ENCODE measurements at places on chromosomes 4 and X.

DNA sequence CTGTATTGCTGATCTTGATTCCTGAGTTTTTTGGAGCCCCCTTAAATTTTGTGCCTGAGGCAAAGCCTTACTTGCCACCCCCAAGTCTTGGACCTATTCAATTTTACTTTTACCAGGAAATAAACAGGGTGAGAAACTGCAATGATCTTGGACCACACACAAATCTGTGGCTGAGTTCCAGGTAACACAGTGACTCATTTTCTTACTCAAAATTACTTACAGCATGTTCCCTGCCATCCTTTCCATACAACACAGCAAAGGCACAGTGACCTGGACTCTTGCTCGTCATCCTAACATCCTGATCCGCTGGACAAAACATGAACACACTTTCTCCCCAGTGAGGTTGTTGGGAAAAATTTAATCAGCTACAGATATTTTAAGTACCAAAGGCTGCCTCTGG lies 60.7 kb upstream of the S100G start:
- no peak for DNase-seq

- no peak for DNase-seq
Measured at GRCh38 chr4:87270825-87271224, 50.4 kb upstream of the KLHL8 start.

GRCh38 chrX:72245461-72246089 lies 6.7 kb upstream of the ERCC6L start:
- no peak for DNase-seq

DNA sequence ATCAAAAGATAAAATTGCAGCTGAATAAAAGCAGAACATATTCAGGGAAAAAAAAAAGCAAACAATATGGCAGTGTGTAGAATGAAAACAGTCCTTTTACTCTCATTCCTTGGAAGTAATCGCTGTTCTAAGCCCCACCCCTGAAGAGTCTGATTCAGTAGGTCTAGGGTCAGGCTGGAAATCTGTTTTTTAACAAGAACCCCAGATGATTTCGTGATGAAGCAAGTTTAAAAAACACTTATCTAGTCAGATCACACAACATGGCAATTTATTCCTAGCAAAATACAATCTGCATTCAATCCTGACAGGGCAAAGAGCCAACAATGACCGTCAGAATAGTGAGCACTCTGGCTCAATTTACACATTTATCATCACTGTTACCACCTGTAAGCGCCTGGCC lies 16.1 kb downstream of the FAM120C start:
- DNase-seq = no peak

GRCh38 chrX:142831961-142832530 lies 193.7 kb upstream of the SPANXN4 start:
- no peak for DNase-seq

- peak; percentile 1 for DNase-seq
Measured at GRCh38 chrX:120791013-120791643, 84.5 kb downstream of the CT47B1 start.

- DNase-seq = no peak
Measured at GRCh38 chr4:84481860-84482245, 17.2 kb downstream of the NKX6-1 start.

- peak; percentile 18 for DNase-seq
Measured at GRCh38 chr4:113052379-113052951, 3.0 kb downstream of the ANK2 start.

- DNase-seq = no peak
Measured at GRCh38 chrX:675279-675954, 44.8 kb downstream of the SHOX start.

DNA sequence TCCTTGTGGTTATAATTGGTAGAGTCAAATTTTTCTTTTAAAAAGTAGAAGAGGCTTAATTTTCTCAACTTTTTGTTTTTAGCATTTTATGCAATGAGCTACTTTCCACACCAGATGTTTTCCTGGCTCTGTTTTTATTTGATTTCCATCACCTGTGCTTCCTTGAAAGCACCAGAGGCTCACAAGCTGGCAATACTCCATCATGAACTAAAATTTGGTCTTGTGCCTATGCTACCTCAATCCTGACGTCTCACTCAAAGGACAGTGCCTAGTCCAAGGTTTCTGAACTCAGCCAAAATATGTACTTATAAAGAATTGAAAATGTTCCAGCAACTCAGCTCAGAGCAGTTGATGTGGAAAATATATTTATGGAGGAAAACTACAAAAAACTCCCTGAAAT lies 914.0 kb upstream of the PRKX start:
- DNase-seq = no peak

DNA sequence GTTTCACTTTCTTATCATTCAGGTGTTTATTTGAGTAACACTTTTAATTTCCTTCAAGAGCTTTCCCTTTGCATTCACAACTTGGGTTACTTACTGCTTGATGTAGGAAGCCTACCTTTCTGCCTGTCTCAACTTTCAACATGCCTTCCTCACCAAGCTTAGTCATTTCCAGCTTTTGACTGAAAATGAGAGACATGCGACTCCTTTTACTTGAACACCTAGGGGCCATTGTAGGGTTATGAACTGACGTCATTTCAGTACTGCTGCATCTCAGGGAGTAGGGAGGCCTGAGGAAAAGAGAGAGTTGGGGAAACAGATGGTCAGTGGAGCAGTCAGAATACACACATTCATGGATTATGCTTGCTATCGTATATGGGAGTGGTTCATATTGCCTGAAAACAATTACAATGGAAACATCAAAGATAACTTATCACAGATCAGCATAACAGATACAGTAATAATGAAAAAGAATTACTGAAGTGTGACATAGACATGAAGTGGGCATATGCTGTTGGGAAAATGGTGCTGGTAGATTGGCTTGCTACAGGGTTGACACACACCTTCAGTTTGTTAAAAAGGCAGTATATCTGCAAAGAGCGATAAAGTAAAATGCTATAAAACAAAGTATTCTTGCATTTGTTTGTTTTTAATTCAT lies 25.7 kb downstream of the USP53 start:
- no peak for DNase-seq

DNA sequence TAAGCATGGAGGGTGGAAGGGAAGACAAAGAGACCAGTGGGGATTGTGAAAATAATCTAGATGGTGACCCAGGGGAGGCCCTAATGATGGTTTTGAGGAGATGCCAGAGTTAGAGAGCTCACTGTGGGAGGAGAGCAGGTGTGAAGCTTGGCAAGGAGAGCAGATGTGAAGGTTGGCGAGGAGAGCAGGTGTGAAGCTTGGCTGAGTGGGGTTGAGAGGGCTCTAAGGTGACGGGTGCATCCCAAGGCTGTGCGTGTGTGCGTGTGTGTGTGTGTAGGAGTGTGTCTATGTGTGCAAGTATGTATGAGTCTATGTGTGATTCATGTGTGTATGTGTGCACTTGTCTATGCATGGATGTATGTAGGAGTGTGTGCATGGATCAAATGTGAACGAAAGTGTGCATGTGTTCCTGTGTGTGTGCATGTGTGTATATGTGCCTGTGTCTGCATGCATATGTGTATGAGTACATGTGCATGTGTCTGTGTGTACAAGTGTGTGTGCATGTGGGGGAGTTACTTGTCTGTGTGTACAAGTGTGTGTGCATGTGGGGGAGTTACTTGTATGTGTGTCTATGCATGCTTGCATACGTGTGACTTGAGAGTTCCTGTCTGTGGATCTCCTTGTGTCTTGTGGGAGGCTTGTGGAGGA lies 72.0 kb downstream of the EVC start:
- no peak for DNase-seq

DNA sequence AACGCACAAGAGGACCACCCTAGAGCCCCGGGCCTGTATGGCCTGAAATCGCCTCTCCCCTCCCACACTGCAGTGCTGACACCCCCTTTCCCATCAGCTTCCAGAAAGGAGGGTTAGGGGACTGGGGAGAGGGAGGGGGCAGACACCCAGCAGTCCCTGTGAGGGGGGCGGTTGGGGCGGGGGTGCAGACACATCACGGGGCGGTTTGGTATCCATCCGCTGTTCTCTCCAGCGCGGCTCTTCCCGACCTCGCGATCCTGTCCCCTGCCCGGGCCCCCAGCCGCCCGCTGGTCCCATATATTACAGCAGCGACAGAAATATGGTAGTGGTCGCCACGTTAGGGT lies 404 bp upstream of the GPRASP2 start:
- no peak for DNase-seq

GRCh38 chr4:26132858-26133257 lies 188.0 kb upstream of the RBPJ start:
- no peak for DNase-seq

DNA sequence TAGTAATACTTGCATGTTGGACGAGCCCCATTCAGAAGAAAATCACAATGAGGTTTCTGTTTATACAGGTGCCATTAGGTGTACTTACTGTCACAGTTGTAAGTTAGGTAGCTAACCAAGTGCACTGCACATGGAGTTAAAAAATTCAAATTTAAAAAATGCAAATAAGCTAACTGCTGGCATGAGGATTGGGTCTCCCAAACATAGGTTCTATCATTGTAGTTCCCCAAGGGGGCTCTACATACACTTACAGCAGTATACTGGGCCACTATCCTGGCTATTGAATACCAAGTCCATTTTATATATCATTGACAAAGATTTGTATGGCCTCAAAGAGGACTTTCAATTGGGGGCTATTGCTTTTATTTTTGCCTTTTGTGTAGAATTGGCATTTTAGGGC lies 153.4 kb downstream of the FMR1NB start:
- no peak for DNase-seq

- no peak for DNase-seq
Measured at GRCh38 chr4:67456577-67457196, 88.6 kb downstream of the CENPC start.

GRCh38 chrX:74383611-74384010 lies 37.7 kb upstream of the SLC16A2 start:
- DNase-seq = peak; percentile 0

- no peak for DNase-seq
Measured at GRCh38 chr4:144782345-144782744, 136.4 kb downstream of the HHIP start.

GRCh38 chr4:7742807-7743280 lies 196.8 kb downstream of the AFAP1 start:
- DNase-seq = no peak
